Thyroid gland (tissue), 4 donors: ENCODE measurements at places on chromosomes 5 and 9. TPM values are rescaled to one million over a fixed set of nuclear protein-coding genes. Genes with fewer than 3 reads are reported as not detected.

DNA sequence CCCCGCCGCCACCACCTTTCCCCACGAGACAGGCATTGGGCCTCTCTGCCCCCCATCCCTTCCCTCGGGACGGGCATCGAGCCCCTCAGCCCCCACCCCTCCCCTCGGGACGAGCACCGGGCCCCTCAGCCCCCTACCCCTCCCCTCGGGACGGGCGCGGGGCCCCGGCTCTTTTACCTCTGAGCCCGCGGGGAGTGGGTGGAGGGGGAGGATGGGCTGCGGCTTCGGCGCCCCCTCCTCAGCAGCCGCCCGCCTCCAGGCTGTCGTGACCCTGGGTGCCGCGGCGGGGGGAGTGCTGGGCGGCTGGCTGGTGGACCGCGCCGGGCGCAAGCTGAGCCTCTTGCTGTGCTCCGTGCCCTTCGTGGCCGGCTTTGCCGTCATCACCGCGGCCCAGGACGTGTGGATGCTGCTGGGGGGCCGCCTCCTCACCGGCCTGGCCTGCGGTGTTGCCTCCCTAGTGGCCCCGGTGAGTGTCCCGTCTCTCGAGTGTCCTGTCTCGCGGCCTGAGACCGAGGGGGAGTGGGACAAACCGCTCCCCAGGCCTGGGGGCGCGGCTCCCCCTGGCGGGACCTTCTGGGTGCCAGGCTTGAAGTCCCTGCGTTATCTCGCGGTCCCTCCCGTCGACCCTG is 791 bp downstream of the SLC2A8 start:
- H3K36me3 ChIP-seq: no peaks in the 10 kb centered on the region
- peak; percentile 75 for DNase-seq

GRCh38 chr9:127522727-127523126 is 71.4 kb downstream of the LRSAM1 start:
- peak; percentile 29 for DNase-seq
- peak overlapping the region; percentile 90 for H3K27ac ChIP-seq
- H3K4me1 ChIP-seq: peaks cover 22% of the 10 kb centered on the region

- no peaks in the 10 kb centered on the region for H3K36me3 ChIP-seq
- H3K4me1 ChIP-seq: no peaks in the 10 kb centered on the region
- H3K27ac ChIP-seq: no peak overlapping the region
- H3K4me3 ChIP-seq: no peak overlapping the region
- DNase-seq: no peak
- H3K27me3 ChIP-seq: no peaks in the 10 kb centered on the region
Measured at GRCh38 chr5:98163796-98164493, 609.5 kb upstream of the RGMB start.

Gene SPACA9
- 22.3 TPM for total RNA-seq

DNA sequence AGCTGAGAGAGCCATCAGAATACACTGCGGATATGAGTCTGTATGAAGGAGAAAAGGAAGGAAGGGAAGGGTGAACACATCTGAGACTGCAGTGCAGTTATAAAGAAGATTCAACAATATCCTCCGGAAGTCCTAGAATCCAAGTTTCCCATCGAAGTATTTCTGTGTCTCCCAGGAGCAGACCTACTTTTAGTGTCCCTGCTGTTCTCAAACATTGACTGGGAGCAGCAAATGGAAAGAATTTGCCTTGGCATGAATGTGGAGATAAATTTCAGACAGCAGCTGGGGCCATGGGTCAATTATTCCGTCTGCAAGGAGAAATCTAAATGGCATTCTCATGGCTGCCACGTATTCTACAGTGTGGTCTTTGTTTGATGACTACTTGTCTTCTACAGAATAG is 478.1 kb upstream of the SMC2 start:
- no peak overlapping the region for H3K4me3 ChIP-seq
- no peaks in the 10 kb centered on the region for H3K27me3 ChIP-seq
- no peaks in the 10 kb centered on the region for H3K36me3 ChIP-seq
- no peaks in the 10 kb centered on the region for H3K4me1 ChIP-seq

- H3K4me3 ChIP-seq: no peak overlapping the region
- DNase-seq: no peak
- no peak overlapping the region for H3K27ac ChIP-seq
- H3K36me3 ChIP-seq: no peaks in the 10 kb centered on the region
Measured at GRCh38 chr5:32583582-32584232, 1.6 kb upstream of the SUB1 start.

DNA sequence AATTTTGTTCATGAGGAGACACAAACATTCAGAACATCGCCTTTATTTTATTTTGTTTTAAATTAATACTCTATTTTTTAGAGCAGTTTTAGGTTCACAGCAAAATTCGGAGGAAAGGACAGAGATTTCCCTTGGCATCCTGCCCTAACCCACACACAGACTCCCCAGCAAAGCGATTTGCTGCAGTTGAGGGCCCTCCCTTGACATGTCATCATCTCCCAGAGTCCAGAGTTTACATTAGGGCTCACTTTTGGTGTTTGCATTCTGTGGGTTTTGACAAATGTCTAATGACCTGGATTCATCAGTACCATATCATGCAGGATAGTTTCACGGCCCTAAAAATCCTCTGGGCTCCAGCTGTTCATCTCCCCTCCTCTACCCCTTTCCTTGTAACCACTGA is 33.6 kb upstream of the COL5A1 start:
- H3K4me3 ChIP-seq: no peak overlapping the region
- no peak for DNase-seq
- H3K36me3 ChIP-seq: no peaks in the 10 kb centered on the region
- no peaks in the 10 kb centered on the region for H3K27me3 ChIP-seq
- no peak overlapping the region for H3K27ac ChIP-seq

Gene C9orf153
- 0.67 TPM for total RNA-seq

Gene FRMPD1
- 0.22 TPM for total RNA-seq

DNA sequence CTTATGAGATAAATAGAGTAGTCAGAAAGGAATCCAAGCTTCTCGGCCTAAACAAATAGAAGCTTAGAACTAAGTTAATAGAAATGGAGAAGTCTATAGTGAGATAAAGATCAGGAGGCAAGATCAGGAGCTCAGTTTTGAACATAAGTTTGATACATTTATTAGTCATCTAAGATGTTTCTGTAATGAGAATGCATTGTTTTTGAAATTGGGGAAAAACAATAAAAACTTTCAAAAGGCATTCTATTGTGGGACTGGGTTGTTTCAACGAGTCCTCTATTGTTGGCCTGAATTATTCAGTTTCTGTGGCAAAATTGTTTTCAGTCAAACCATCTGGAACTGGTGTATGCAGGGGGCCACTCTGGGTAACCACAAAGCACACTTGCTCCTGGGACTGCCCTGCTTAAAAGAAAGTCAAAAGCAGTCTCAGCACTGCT is 181.0 kb upstream of the CLINT1 start:
- no peaks in the 10 kb centered on the region for H3K36me3 ChIP-seq
- no peak for DNase-seq
- H3K27ac ChIP-seq: no peak overlapping the region
- H3K27me3 ChIP-seq: no peaks in the 10 kb centered on the region
- H3K4me1 ChIP-seq: no peaks in the 10 kb centered on the region
- no peak overlapping the region for H3K4me3 ChIP-seq

DNA sequence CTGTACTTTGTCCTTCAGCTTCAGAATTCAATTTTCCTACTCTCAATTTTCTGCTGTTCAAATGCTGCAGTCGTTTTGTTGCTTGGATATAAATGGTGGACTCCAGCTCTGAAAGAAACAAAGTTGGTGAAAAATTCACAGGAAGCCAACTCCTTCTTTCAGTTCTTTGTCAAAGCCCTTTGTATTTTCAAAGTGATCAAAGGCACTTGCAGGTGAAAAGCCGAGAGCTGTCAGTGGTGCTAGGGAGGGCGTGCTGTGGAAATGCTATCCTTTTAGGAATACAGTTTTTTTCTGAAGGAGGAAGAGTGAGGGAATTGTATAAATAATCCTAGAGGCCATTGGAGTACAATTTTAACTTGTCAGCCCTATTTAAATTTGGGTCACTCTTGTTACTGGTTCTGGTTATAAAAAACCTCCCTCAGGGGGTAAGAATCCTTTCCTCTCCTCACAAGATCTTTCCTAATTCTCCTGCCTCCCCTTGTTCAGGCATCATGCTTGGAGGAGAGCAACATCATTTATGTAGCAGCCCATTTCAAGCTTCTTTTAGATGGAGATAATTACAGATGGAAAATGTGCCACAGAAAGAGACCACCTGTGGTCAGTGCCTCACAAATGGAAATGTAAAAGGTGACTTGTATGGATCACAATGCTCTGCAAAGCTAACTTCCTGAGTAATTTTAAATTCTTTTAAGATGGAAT is 62.5 kb upstream of the GHR start:
- H3K27me3 ChIP-seq: no peaks in the 10 kb centered on the region
- H3K4me1 ChIP-seq: no peaks in the 10 kb centered on the region
- no peak overlapping the region for H3K4me3 ChIP-seq
- no peaks in the 10 kb centered on the region for H3K36me3 ChIP-seq
- DNase-seq: no peak

GRCh38 chr5:56339732-56340131 is 106.6 kb upstream of the ANKRD55 start:
- no peaks in the 10 kb centered on the region for H3K36me3 ChIP-seq
- H3K4me1 ChIP-seq: no peaks in the 10 kb centered on the region
- no peak overlapping the region for H3K27ac ChIP-seq
- DNase-seq: no peak
